ENCODE measurements at places on chromosomes 2 and 18. TPM values are rescaled to one million over a fixed set of nuclear protein-coding genes. Genes with fewer than 3 reads are reported as not detected.

FSHR gene
- total RNA-seq: not detected

NEU2 gene
- not detected for total RNA-seq

AQP4 gene
- not detected for total RNA-seq

GRCh38 chr18:21230436-21230835 is 11.6 kb upstream of the GREB1L start:
- DNase-seq: no peak

SFTPB gene
- total RNA-seq: not detected

DNA sequence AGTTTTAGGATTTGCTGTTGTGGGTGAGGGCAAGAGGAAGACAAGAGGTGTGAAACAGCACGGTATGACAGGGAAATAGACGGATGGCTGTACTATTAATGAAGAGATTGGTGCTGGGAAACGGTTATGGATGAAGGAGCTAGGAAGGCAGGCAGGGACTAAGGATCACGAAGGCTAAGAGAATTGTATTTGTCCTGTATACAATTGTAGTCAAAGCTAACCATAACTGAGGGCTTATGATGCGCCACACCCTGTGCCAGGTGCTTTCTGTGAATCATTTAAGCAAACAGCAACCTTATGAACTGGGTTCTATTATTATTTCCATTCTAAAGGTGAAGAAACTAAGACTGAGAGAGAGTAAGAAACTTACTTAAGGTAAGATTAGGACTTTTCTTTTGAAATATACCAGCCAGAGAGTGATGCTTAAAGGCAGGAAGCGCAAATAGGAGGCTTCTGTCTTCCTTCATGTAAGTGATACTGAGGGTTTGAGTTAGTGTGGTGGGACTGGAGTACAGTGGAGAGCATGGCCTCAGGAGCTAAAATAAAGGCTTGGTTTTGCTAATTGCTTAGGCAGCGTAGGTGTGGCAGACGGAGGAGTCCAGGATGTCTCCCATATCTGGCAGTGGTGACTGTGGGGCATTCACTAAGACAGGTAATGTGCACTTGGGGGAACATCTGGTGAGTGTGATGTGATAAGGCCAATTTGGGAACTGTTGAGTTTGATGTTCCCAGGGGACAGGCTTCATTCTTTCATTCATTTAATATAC is 85.8 kb downstream of the PLEKHM3 start:
- no peak for DNase-seq

PLGLB2 gene
- 2.0 TPM for total RNA-seq

- no peak for DNase-seq
Observed at GRCh38 chr2:196113061-196113974, 44.7 kb upstream of the DNAH7 start.

GRCh38 chr2:20291106-20291564 is 59.5 kb downstream of the PUM2 start:
- no peak for DNase-seq

DNA sequence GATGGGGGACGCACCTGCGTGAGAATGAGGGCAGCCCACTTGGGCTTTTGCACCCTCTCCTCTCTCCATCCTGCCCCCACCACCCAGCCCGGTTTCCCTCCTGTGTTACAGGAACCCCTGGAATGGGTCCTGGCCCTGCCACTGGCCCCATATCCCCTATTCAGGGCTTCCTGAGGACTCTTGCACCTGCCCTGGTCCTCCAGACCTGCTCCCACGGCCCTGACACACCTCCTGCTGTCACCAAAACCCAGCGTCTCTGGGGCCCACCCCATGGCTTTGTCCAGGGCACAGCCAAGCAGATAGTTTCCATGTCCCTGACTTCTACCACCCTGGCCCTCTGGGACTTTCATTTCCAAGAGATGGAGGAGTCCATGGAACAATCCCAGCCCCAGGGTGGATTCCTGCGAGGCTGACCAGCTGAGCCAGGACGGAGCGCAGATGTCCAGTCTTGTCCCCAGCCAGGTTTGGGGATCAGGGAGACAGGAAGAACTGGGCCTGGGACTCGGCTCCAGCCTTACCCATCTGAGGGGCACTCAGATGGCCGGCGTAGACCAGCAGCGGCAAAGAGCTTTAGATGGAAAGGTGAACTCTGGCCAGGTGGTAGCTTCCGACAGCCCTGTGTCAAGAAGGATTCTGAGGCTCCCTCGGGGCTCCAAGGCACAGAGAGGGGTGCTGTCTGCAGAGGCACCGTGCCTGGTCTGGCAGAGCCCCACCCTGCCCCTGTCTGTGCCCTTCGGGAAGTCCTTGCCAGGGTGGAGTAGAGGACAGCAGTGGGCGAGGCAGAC is 12.0 kb downstream of the GPR35 start:
- no peak for DNase-seq

GRCh38 chr2:144099340-144099739 is 420.6 kb downstream of the ZEB2 start:
- DNase-seq: no peak

DNA sequence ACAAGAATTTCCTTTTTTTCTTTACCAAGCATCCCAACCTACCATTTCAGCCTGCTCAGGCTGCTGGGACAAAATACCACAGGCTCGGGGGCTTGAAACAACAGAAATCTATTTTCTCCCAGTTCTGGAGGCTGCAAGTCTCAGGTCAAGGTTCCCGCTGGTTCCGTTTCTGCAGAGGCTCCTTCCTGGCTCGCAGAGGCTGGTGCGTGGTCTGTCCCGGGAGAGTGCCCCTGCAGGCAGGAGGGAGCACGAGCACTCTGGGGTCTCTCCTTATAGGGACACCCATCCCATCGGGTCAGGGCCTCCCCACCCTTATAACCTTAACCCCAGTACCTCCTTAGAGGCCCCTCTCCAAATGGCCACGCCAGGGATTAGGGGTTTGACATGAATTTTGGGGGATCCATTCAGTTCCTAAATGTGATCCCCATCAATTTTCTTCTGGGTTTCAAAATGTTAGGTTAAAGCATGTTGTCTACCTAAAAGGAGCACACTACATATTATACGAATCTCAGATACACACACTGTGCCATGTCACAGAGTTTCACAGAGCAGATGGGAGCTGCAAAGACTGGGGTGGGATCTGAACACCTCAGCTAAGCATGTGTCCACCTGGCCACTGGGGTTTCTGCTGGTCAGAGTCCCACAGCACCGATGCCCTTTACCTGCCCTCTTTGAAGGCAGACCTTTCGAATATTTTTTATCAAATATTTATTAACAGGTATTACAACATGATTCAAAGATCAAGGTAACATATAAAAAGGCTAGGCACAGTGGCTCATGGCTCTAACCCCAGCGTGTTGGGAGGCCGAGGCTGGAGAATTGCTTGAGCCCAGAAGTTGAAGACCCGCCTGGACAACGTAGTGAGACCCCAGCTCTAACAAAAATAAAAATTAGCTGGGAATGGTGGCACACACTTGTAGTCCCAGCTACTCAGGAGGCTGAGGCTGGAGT is 17.6 kb upstream of the ADI1 start:
- no peak for DNase-seq

DPP4 gene
- total RNA-seq: 67.0 TPM

DNA sequence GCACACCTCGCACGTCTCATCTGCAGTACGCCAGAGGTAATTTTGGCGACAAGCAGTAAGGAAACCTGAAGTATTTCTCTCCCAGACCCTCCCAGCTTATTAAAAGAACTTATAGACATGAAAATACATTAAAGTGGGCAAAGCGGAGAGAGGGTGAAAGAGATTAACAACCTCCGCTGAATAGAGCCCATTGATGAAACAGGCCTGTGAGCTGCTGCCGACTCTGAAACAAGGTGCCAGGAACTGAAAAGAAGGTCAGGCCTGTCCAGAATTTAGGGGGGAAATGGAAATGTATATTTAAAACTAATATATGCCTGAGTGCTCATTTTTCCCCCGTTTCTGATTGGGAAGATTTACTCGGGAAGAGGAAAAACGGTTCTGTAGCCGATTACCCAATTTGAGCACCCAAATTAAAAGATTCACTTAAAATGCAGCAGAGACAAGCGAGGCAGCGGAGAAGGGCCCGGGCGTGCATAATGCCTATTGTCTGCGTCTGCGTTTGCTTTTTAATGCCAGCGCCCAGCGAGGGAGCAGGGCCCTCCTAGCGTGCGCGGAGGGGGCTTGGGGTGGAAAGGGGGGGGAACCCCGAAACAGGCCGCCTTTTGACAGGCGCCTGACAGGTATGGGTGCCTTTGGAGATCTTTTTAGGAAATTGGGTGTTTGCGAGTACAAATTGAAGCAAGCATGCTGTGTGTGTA is 316.2 kb downstream of the GBX2 start:
- DNase-seq: no peak

DNA sequence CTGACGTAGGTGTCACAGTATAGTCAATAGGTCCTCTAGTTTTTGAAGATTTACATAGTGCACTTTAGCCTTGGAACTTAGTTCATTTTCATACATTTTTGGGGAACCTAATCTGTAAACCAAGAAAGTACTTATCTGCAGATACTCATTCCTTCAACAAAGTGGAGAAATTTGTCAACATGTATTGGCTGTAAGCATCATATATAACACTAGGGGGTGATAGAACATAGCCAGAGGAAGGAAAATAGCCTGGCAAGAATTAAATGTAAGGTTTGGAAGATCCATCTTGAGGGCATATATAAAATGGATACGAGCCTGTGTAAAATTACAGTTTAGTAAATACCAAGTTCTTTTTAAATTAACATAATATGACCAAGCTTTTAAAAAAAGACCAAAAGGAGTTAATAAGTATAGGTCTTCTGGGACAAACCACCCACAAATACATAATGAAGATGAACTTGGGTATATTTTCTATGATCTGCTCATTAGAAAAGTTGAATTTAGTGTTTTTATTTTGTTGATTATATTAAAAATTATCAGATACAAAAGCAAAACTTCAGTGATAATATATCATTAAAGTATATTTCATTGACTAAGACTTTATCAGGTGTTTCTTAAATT is 18.2 kb downstream of the RPL37A start:
- no peak for DNase-seq

DNA sequence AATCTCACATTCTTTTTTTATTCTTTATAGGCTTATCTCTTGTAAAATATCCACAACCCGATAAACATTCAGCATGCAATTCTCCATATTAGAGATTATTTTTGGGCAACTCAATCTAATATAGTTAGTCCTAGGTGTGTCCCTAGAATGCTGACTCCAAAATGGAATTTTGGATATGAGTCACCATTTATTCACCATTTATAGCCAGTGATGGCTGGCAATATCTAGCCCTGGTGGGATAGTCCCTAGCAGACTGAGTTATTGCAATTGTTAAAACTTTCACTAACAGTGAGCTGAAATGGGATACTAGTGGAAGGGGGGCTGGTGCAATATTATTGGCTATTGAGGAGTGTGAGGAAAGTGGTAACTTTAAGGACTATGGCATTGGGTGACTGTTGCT is 401.6 kb downstream of the SLC4A3 start:
- no peak for DNase-seq

DNA sequence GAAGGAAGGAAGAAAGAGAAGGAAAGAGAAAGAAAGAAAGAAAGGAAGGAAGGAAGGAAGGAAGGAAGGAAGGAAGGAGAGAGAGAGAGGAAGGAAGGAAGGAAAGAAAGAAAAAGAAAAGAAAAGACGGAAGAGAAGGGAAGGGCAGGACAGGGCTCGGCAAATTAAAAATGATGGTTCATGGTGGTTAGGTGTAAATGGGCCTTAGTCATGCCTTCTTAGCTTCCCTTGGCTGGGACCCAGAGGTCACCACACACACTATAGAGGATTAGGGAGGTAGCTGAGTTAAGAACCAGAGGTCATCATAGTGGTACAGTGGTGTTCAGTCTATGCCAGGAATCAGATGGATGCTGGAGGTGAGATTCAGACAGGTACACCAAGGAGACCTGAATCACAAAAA is 9.3 kb upstream of the ATL2 start:
- no peak for DNase-seq

DNA sequence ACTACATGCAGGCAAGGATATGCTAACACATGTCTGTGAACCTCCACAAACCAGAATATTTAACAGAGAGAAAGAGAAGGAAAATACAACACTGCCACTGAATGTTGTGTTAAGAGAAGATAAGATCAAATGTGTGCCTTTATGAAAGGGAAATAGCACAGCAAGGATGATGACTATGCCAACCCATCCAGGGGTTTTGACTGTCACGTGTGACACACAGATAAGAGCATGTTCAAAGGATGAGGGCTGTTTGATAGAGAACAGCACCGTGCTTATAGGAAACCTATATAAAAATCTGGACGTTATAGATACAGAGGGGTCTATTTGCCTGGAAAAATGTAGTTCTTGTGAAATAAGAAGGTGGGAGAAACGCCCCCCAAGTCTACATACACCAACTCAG is 911.8 kb downstream of the CPS1 start:
- no peak for DNase-seq

MAPK4 gene
- total RNA-seq: not detected

GRCh38 chr2:209473930-209474419 is 50.1 kb downstream of the MAP2 start:
- DNase-seq: no peak

DNA sequence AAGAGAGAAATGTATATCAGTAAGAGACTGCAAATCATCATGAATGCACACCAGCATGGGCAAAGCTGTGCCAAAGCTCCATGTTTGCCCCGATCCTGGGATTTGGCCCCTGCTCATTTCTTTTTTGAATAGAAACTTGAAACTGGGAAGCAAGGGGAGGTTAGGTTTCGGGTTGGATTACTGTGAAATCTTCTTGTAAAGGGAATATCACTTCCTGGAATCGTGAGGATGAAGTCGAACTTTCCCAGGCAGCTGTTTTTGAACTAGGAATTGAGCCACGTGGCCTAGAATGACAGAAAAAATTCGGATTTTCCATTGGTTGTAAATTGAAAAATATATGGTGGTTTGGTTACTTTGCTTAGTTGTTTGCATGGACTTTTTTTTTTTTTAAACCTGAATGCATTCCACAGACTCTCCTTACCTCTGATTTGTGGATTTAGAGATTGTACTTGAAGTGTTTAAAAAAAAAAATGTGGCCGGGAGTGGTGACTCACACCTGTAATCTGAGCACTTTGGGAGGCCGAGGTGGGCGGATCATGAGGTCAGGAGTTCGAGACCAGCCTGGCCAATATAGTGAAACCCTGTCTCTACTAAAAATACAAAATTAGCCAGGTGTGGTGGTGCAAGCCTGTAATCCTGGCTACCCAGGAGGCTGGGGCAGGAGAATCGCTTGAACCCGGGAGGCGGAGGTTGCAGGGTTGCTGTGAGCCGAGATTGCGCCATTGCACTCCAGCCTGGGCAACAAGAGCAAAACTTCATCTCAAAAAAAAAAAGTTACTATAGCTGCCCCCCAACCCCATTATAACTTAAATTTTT is 32.1 kb downstream of the GRHL1 start:
- no peak for DNase-seq

ICA1L gene
- total RNA-seq: 6.2 TPM

- no peak for DNase-seq
Observed at GRCh38 chr18:73774811-73775509, 372.7 kb downstream of the FBXO15 start.

- DNase-seq: no peak
Observed at GRCh38 chr2:239506101-239506857, 105.5 kb upstream of the HDAC4 start.

CIB4 gene
- total RNA-seq: not detected

- DNase-seq: no peak
Observed at GRCh38 chr2:217120429-217120828, 260.6 kb upstream of the TNP1 start.

- DNase-seq: no peak
Observed at GRCh38 chr2:197152451-197153228, 157.9 kb downstream of the ANKRD44 start.

REG3G gene
- not detected for total RNA-seq

GRCh38 chr2:46615555-46615954 is 136.2 kb downstream of the TMEM247 start:
- DNase-seq: no peak

GRCh38 chr2:175976391-175977157 is 25.5 kb downstream of the LNPK start:
- DNase-seq: no peak

DLGAP1 gene
- total RNA-seq: not detected
